B cell (primary cell): ENCODE measurements at places on chromosomes 7 and 10. TPM values are rescaled to one million over a fixed set of nuclear protein-coding genes. Genes with fewer than 3 reads are reported as not detected.

DNA sequence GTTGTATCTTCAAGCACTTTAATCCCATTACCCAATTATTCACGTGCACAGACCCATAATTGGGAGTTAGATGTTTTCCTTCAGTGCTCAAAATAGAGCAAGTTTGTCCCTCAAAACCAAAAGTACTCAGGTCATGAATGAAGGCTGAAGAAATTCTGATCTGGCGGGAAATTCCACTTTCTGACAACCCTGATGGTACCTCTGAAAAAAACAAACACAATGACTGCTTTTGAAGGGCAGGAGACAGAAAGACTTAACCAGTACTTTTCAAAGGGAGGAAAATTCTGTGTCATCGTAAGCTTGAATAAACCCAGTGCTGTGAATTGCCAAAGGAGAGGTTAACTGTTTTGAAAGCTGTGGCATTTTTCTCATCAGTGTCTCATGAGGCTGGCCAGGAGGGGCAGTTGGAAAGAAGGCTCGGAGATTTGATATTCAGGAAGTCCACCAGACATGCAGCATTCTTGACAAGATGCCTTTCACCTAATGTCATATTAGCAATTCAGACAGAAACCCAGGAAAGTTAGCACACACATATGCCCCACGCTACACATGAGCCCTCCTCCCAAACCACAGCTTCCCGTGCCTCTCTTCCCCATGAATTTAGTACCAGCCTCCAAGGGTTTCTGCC lies 347.0 kb downstream of the KCNMA1 start:
- H3K4me3 ChIP-seq: no peak overlapping the region
- no peak for DNase-seq
- no peaks in the 10 kb centered on the region for H3K27me3 ChIP-seq
- no peaks in the 10 kb centered on the region for H3K4me1 ChIP-seq
- H3K36me3 ChIP-seq: no peaks in the 10 kb centered on the region

GRCh38 chr10:120017733-120018417 lies 125.3 kb downstream of the SEC23IP start:
- no peak overlapping the region for H3K27ac ChIP-seq
- peaks cover 3% of the 10 kb centered on the region for H3K27me3 ChIP-seq
- no peak overlapping the region for H3K4me3 ChIP-seq
- H3K36me3 ChIP-seq: no peaks in the 10 kb centered on the region

Gene MMP21
- total RNA-seq: 0.15 TPM in 2 replicates

GRCh38 chr7:32061346-32061745 lies 8.9 kb downstream of the PDE1C start:
- no peaks in the 10 kb centered on the region for H3K4me1 ChIP-seq
- H3K4me3 ChIP-seq: no peak overlapping the region
- no peaks in the 10 kb centered on the region for H3K36me3 ChIP-seq
- DNase-seq: no peak

DNA sequence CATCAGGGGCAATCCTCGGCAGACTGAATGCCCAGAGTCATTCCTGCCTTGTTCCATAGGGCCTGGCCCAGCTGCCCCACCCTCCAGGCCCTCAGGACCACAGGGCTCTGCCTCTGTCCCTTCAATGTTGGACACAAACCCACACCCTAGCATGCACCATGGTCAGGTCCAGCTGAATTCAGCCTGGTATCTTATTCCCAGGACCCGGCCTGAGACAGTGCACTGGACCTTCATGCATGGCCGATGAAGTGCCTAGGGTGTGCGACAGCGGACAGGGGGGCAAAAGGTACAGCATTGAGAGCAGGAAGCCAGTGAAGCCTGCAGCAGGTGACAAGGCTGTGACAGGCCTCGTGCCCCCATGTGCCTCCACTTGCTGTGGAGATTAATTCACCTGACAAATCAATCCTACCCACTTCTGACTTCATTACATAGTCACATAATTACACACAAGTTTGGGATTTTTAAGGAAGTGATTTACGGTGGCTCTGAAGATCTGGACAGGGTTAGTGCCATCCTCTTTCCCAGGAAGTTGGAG lies 261.9 kb downstream of the GRID1 start:
- H3K36me3 ChIP-seq: no peaks in the 10 kb centered on the region
- no peaks in the 10 kb centered on the region for H3K27me3 ChIP-seq
- no peak for DNase-seq

GRCh38 chr7:140249036-140249806 lies 72.4 kb upstream of the KDM7A start:
- no peak overlapping the region for H3K27ac ChIP-seq
- no peaks in the 10 kb centered on the region for H3K36me3 ChIP-seq
- no peak overlapping the region for H3K4me3 ChIP-seq
- H3K27me3 ChIP-seq: no peaks in the 10 kb centered on the region
- H3K4me1 ChIP-seq: peaks cover 4% of the 10 kb centered on the region

DNA sequence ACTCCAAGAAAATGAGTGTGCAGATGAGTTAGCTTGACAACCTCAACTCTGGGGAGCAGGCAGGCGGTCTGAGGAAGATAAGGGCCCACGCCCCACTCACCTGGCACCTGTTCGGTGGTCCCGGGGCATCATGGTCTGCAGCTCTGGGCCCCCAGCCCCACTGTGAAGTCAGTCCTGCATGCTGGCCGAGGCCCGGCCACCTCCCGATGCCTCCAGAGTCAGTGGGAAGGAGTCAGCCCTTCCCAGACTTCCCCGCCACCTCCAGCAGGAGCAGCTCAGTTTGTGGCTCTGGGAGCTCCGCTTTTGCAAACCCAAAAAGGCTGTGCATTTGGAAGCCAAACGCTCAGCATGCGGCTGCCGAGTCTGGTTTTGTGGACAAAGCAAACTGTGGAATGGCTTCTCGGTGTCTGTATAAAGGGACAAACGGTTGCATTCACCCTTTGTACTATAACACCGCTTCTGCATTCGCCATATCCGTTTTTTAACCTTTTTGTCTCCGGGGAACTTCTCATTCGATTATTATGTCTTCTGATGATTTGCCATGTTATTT lies 167.3 kb downstream of the CCDC3 start:
- no peak for DNase-seq
- no peaks in the 10 kb centered on the region for H3K27me3 ChIP-seq
- H3K36me3 ChIP-seq: no peaks in the 10 kb centered on the region

Gene C7orf33
- not detected in 2 replicates for total RNA-seq

GRCh38 chr10:124174071-124174566 lies 80.7 kb upstream of the CHST15 start:
- peaks cover 8% of the 10 kb centered on the region for H3K4me1 ChIP-seq
- H3K27ac ChIP-seq: no peak overlapping the region
- no peak overlapping the region for H3K4me3 ChIP-seq
- H3K27me3 ChIP-seq: no peaks in the 10 kb centered on the region

Gene ZNF804B
- total RNA-seq: not detected in 2 replicates

- no peak overlapping the region for H3K4me3 ChIP-seq
- no peaks in the 10 kb centered on the region for H3K4me1 ChIP-seq
These were observed 121.7 kb downstream of the MACC1 start for GRCh38 chr7:20095436-20095835.

Gene RBM20
- not detected in 2 replicates for total RNA-seq

DNA sequence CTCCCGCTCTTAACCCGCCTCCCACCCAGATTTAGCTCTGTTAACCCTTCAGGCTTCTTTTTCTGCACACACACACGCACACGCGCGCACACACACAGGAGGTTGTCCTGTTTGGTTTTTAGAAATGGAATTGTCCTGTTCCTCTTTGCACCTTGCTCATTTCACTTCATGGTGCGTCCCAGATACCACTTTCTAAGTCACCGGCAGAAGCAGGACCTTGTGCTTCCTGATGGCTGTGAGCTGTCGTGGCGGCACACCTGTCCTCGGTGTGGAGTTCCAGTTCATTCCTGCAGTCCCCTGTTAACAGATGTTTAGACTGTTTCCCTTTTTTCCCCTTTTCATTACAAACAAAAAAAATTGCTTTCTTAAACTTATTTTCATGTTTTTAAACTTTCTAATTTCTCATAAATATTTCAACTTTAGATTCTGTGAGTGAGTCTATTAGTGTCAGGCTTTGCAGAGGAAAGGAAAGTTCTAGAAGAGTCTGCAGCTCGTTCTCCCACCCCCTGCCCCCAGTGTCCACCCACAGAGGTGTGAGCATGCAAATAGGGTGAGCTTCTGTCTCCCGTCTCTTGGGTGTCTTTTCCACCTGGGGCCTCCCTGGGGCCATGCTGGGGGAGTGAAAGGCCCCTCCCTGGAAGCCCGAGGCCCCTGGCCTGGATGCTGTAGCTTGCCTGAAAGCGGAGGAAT lies 85.5 kb downstream of the LHPP start:
- H3K4me3 ChIP-seq: peak overlapping the region; percentile 9
- H3K36me3 ChIP-seq: no peaks in the 10 kb centered on the region
- peaks cover 100% of the 10 kb centered on the region for H3K4me1 ChIP-seq
- DNase-seq: no peak

GRCh38 chr10:124626759-124627380 lies 117.3 kb downstream of the FAM53B start:
- peak overlapping the region; percentile 30 for H3K4me3 ChIP-seq
- peak; percentile 82 for DNase-seq
- H3K27me3 ChIP-seq: no peaks in the 10 kb centered on the region
- peaks cover 100% of the 10 kb centered on the region for H3K4me1 ChIP-seq

Gene FKBP9
- total RNA-seq: 0.39 and 0.52 TPM in 2 replicates

GRCh38 chr7:6056616-6057015 lies 25.4 kb downstream of the ANKRD61 start:
- H3K27me3 ChIP-seq: no peaks in the 10 kb centered on the region
- no peak for DNase-seq
- H3K27ac ChIP-seq: no peak overlapping the region
- H3K4me1 ChIP-seq: peaks cover 19% of the 10 kb centered on the region
- peaks cover 3% of the 10 kb centered on the region for H3K36me3 ChIP-seq
- no peak overlapping the region for H3K4me3 ChIP-seq

DNA sequence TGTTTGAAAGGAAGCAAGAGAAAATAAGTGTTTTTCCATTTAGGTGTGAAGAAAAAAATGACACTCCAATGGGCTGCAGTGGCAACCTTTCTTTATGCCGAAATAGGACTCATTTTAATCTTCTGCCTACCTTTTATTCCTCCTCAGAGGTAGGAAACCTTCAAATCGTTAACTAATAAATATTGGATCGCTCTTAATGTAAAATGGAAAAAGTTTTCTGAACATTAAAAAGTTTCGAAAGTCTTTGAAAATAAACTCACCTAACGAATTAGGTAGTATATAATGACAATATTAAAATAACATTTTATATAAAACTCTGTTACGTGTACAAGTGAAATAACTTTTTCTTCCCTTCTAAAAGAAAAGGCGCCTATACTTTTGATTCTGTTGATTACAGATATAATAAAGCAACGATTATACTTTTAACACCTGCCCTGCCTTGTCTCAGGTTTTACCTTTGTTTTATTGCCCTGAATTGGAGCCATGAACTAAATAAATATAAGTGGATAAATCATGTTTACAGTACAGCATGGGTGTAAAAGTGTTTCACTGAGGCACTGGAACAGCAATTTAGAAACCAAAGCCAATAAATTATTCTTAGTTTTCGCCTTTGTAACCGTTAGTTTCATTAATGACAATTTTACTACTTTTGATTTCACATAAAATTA lies 804 bp downstream of the BCAP29 start:
- no peak for DNase-seq
- no peaks in the 10 kb centered on the region for H3K27me3 ChIP-seq
- H3K4me3 ChIP-seq: peak overlapping the region; percentile 85
- H3K4me1 ChIP-seq: peaks cover 7% of the 10 kb centered on the region

Gene ACSM6
- not detected in 2 replicates for total RNA-seq

- no peaks in the 10 kb centered on the region for H3K27me3 ChIP-seq
- H3K4me3 ChIP-seq: no peak overlapping the region
- H3K36me3 ChIP-seq: no peaks in the 10 kb centered on the region
- no peak for DNase-seq
- no peak overlapping the region for H3K27ac ChIP-seq
These were observed 144.5 kb upstream of the FEZF1 start for GRCh38 chr7:122448893-122449589.

- no peak overlapping the region for H3K4me3 ChIP-seq
- DNase-seq: no peak
- H3K27ac ChIP-seq: no peak overlapping the region
These were observed 359.7 kb upstream of the ZNF32 start for GRCh38 chr10:44008270-44008916.

Gene SPDYE5
- not detected in 2 replicates for total RNA-seq

DNA sequence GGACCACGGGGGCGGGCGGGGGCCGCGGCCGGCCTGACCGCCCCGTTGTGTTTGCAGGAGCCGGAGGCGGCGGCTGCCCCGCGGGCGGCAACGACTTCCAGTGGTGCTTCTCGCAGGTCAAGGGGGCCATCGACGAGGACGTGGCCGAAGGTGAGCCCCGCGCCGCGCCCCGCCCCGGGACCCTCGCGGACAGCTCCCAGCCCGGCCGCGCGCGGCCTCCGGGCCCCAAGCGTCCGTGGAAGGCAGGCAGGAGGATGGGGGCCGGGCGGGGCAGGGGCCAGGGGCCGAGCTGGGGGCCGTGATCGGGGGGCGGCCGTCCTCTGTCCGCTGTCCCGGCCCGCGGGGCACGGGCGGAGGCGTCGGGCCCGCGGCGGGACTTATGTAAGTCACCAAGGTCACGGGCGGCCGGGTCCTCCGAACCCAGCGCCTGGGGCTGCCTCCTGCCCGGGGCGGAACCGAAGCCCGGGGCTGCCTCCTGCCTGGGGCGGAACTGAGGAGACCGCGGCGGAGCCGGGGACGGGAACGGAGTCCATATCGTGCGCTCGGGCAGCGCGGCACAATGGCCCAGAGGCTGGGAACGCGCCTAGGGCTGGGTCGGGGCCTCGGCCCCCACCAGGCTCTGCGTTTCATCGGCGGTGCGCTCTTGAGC lies 497 bp downstream of the PPP2R2D start:
- H3K27me3 ChIP-seq: peaks cover 13% of the 10 kb centered on the region
- DNase-seq: peak; percentile 75
- peaks cover 6% of the 10 kb centered on the region for H3K36me3 ChIP-seq
- peak overlapping the region; percentile 71 for H3K27ac ChIP-seq
- H3K4me1 ChIP-seq: peaks cover 27% of the 10 kb centered on the region
- H3K4me3 ChIP-seq: peak overlapping the region; percentile 61

Gene TRPV6
- not detected in 2 replicates for total RNA-seq

GRCh38 chr10:4807761-4808507 lies 18.1 kb upstream of the AKR1E2 start:
- H3K36me3 ChIP-seq: no peaks in the 10 kb centered on the region
- no peak overlapping the region for H3K27ac ChIP-seq
- H3K27me3 ChIP-seq: no peaks in the 10 kb centered on the region
- no peak overlapping the region for H3K4me3 ChIP-seq
- H3K4me1 ChIP-seq: peaks cover 3% of the 10 kb centered on the region

DNA sequence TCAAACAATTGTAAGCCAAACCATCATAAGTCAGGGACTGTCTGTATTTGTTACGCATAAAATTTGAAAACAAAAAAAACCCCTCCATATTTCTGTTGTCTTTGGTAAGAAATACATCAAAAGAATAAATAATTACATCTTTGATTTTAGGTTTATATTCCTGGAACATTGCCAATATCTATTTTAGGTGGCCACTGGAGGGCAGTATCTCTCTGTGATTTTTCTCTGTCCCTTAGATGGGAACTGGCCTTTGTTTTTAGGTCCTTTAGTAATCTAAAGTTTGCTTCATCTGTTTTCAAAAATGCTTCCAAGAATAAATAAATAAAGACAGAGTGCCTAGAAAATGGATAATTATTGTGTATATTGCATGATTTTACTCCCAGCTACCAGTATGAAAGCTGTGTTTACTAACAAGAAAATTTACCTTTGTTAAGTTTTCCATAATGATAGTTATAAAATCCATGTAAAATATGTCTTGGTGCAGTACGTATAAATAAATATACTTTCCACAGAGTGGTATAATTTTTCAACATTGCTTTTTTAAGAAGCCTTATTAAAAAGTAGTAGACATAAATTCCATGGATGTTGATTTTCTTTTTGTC lies 64.2 kb downstream of the PHYHIPL start:
- no peak overlapping the region for H3K27ac ChIP-seq
- H3K36me3 ChIP-seq: no peaks in the 10 kb centered on the region
- peak; percentile 8 for DNase-seq
- H3K4me3 ChIP-seq: no peak overlapping the region
- no peaks in the 10 kb centered on the region for H3K27me3 ChIP-seq
- no peaks in the 10 kb centered on the region for H3K4me1 ChIP-seq
